HFFc6 (cell line): ENCODE measurements at places on chromosomes 13 and 19. TPM values are rescaled to one million over a fixed set of nuclear protein-coding genes. Genes with fewer than 3 reads are reported as not detected.

- no peak for DNase-seq
Observed at GRCh38 chr19:19064098-19064722, 416 bp downstream of the SLC25A42 start.

GRCh38 chr13:105502193-105502592 lies 1033.3 kb downstream of the EFNB2 start:
- no peak for DNase-seq

DNA sequence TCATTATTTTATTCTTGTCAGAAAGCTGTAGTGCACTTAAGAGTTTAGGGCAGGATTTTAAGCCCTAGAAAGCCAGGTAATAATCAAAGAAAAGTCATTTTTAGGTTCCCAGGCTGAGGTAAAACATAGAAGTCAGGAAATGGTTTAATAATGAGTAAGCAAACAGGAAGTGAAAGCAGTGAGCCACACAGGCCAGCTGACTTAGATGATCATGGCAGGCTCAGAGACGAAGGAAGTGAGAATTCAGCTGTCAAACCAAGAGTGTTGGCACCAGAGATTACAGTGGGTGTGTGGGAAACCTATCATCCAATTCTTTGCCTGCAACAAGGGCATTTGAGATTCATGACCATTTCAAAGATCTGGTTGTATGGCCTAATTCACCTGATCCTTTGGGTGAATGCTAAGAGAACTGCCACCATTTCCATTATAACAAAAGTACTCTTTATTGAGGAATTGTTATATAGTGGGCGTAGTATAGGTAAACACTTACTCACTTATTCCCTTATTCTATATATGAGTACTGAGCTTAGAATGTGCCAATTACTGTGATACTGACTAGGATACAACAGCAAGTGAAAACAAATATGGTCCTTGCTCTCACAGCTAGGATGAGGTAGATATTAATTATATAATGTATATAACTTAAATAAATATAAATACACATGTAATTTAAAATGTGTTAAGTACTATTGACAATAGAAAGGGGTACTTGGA lies 103.7 kb upstream of the EDNRB start:
- DNase-seq = no peak

DNA sequence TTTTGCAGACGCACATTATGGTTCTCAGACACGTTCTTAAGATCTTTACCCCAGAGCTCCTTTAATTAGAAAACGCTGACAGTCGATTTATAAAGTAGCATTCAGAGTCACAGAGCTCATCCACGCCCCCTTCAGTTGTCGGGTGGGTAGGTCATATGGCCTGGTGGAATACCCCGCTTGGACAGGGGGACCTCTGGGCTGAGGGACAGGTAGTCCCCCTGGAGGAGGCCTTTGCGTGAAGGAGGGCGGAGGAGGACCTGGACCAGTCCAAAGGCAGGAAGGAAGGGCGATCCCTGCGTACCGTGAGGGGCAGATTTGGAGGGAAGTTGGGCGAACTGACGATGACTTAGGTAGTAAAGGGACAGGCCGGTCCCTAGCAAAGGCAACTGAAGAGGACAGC lies 20.5 kb downstream of the VASP start:
- DNase-seq = no peak

PRRG2 gene
- 0.33 to 0.95 TPM (median 0.63 TPM) in 3 replicates for total RNA-seq

FCGBP gene
- 0.32 to 0.83 TPM (median 0.41 TPM) in 3 replicates for total RNA-seq
